Activated T-cell treated with anti-CD3 and anti-CD28 coated beads for 24 hours (primary cell): ENCODE measurements at places on chromosomes 2 and 18.

DNA sequence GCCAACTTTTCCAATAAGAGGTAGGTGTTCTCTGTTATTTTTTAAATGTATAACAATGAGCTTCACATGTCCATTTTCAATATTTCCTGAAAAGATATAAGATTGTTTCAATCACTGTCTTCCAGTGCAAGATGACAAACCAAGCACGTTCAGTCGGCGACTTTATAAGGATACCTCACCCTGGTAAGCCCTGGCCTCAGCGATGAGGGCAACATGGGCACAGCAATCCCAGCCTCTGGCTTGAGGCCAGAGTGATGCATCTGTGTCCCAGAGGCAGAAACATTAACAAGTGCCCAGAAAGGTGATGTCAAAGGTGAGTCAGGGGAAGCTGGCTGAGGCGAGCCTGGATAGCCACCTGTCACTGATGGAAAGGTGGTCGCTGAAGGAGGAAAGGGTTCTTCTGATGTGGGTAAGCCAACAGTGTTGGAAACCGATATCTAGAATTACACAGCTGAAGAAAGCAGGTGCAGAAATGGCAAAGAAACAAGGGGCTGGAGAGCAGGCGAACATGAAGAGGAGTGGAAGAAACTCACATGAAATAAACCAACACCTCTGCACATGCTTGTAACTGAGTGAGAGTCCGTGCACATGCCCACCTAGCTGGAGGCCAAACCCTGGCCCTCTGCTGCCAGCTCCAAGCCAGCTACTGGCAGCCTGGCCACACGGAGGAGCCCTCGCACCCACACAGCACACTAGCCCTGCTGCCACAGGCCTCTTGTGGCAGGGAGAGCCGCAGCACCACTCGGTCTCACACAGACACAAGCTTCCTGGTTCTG lies 65.5 kb downstream of the FBXO15 start:
- peak; percentile 49 for DNase-seq

- peak; percentile 45 for DNase-seq
Measured at GRCh38 chr18:13376298-13376840, 157.8 kb downstream of the LDLRAD4 start.

- no peak for DNase-seq
Measured at GRCh38 chr2:68357605-68358337, 7.3 kb upstream of the PLEK start.

DNA sequence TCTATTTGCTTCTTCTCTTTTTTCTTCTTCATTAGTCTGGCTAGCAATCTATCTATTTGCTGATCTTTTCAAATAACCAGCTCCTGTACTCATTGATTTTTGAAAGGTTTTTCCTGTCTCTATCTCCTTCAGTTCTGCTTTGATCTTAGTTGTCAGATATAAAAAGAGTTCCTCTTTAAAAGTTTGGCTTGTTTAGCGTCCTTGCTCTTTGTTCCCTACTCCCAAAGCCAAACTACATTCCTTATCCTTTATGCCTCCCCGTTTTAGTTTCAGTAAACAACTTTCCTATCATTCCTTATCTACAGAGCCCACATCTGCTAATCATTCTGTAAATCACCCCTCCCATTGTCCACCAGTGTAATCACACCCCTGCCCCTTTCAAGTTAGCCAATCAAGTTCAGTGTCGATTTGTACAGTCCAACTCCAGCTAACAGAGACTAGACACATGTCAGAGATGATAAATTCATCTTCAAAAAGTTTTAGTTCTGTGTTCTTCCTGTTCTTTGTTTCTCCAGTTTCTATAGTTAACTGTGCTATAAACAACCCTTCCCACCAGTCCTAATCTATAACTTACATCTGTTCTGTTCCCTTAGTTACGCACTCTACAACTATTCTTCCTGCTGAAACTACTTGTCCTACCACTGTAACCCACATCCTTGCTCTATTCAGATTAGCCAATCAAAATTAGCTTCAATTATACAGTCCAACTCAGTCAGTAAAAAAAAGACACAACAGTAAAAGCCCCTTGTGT lies 44.4 kb downstream of the TFPI start:
- DNase-seq = no peak

GRCh38 chr2:240531038-240531437 lies 26.8 kb downstream of the ANKMY1 start:
- no peak for DNase-seq

GRCh38 chr2:109168086-109168485 lies 39.1 kb downstream of the SH3RF3 start:
- DNase-seq = no peak

GRCh38 chr2:24971286-24971535 lies 544 bp downstream of the DNAJC27 start:
- no peak for DNase-seq

GRCh38 chr18:45689396-45689795 lies 34.6 kb upstream of the SLC14A1 start:
- DNase-seq = no peak

DNA sequence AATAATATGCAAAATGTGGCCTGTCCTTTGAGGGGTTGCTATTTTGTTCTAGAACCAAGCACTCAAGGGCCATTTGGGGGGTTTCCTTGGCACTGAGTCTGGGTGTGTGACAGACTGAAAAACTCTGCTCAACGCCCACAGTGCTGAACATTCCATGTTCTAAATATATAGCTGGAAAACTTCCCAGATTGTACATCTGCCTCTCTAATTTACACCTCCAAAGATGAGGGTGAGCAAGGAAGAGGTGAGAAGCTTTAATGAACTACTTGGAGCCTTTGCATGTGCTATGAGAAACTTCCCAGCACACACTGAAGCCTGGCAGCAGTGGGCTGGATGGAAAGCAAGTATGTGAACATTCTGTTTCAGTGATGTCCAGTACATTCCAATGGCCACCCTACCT lies 296.7 kb upstream of the KCNH7 start:
- no peak for DNase-seq

DNA sequence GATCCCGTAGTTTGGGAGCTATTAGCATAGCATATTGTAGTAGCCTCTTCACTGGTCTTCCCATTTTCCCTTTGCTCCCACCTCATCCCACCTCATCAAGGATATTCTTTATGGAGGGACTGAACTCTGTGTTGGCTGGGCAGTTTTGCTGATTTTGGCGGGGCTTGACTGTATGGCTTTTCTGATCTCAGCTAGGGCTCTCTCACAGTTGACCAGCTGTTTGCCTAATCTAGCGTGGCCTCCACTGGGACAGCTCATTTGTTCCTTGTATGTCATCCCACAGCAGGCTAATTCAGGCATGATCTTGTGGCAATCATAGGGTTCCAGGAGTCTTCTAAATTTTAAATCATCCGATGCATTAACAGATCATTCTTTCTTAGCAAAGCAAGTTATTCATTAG lies 30.2 kb upstream of the MTX2 start:
- DNase-seq = no peak

DNA sequence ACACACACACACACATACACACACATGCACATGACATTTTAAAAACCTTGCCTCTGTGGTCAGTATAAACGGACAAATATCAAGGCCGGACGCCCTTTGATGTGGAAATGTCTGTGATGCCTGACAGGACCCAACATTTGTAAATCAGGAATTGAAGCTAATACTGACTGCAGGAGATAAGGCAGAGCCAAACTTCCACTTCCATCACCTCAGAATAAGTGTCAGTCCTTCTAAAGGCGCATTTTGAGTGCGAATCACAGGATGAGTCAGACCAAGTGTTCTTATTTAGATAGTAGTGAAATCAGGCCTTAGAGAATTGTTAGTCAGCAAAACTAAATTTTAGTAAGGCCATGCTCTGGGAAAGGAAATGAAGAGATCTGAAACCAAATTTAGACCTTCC lies 211.7 kb upstream of the LRATD1 start:
- no peak for DNase-seq

DNA sequence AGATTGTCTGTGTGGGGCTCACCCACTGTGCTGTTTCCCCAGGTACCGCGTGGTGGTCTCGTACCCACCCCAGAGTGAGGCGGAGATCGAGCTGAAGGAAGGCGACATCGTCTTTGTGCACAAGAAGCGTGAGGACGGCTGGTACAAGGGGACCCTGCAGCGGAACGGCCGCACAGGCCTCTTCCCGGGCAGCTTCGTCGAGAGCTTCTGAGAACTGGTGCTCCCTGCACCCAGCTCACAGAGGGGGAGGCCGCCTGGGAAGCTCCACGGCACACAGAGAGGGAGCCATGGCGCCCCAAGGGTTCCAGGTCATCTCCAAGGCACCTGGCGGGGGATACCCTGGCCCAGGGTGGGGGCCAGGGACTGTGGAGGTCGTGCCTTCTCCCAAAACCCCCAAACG lies 112.3 kb downstream of the SEPTIN10 start:
- DNase-seq = no peak

DNA sequence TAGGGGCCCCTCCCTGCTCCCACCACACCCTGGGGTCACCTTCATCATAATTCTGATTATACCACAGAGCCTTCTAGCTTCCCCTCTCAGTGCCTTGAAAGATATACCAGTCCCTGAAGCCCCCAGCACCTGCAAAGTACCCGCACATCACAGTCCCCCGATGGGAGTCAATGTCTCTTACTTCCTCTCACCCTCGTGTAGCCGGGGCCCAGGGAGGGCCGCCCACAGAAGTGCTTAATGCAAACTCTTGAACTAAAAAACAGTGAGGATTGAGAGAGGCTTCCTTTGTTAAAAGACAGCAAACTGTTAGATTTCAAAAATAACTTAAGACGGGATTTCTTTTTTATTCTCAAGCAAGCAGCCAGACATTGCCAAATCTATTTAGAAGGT lies 76.5 kb downstream of the SFXN5 start:
- DNase-seq = no peak

DNA sequence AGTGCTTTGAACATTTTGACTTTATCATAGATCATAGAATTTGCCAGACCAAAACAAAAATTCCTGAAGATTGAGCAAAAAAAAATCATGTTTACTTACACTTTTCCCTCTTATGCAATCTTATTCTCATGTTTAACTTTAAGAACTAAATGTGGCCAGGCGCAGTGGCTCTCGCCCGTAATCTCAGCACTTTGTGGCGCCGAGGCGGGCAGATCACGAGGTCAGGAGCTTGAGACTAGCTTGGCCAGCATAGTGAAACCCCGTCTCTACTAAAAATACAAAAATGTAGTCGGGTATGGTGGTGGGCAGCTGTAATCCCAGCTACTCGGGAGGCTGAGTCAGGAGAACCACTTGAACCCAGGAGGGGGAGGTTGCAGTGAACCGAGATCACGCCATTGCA lies 227.9 kb upstream of the KYNU start:
- DNase-seq = no peak
